Calu3 (cell line): ENCODE measurements at places on chromosomes 1 and 21.
A peak's percentile ranks its signal among the peaks of the same experiment; 100 is the strongest.

DNA sequence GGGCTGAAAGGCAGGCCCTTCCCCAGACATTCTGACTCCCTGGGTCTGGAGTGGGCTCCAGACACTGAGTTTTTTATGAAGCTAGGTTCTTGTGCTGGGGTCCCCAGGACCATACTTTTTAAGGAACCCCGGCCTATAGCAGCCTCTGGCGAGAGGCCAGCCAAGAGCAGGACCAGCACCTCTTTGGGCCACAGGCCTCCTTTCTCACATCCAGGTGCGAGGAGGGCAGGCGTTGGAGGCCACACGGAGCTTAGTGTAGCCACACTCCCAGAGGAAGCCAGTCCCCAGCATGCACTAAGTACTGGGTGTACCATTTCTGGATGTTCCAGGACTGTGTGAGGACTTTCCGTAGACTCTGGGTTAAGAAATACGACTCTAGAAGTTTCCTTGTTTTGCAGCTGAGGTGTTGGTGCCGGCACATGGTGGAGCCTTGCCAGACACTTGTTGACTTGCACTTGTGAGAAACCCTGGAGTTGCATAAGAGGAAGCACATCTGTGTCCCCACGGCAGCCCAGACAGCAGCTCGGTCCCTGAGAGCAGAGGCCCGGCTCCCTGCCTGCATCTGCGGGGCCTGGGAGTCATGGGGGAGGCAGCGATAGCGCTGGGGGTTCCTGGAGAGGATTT lies 122.2 kb upstream of the VAMP3 start:
- DNase-seq, result no peak

- no peak for DNase-seq
Observed at GRCh38 chr1:156848461-156849150, 10.3 kb downstream of the INSRR start.

GRCh38 chr21:22885079-22885478 lies 1886.9 kb downstream of the NCAM2 start:
- DNase-seq, result no peak

DNA sequence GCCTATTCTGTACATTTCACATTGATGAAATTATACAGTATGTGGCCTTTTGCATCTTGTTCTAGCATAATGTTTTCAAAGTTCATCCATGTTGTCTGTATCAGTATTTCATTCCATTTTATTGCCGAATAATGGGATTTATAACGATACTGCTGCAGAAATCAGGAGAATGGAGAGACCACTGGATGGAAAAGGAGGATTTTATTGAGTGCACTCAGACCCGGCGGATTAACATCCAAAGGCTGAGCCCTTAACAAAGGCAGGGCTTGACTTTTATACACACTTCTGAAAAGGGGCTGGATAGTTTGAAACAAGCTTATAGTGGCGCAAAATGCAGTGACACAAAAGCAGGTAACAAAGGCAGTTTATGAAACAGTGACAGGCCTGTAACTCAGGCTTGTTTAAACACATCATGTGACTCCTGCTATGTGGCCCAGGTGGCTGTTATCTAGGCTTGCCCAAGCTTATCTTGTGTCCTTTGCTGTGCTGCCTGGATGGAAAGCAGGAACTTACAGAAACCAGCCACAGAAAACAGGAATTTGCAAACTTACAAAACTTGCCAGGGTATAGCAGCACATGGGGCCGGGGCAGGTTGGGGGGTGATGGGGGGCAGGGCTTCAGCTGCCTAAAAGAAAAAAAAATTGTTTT lies 32.8 kb upstream of the KCNJ15 start:
- DNase-seq, result peak; percentile 22

DNA sequence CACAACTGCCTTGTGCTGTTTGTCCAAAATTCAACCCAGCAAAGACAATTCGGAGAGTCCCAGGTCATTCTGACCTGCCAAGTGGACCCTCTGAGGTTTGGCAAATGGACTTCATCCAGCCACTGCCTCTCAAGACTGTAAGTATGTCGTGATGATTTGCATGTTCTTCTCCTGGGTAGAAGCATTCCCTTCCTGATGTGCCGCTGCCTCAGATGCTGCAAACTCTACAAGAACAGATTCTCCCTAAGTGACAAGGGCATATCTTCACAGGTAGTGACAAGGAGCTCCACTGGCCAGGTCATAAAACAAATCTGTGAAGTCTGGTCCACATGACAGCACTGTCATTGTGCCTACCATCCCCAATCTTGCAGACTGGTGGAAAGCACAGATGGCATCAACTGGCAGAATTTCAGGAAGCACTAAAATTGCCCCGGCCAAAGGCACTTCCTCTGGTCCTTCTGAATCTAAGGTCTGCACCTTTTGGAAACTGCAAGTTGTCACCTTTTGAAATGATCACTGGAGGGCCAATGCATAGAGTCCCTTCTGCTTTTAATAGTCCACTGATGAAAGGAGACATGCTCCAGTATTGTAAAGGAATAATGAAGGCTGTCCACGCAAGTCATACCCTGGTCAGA lies 27.4 kb downstream of the POFUT2 start:
- DNase-seq, result no peak

DNA sequence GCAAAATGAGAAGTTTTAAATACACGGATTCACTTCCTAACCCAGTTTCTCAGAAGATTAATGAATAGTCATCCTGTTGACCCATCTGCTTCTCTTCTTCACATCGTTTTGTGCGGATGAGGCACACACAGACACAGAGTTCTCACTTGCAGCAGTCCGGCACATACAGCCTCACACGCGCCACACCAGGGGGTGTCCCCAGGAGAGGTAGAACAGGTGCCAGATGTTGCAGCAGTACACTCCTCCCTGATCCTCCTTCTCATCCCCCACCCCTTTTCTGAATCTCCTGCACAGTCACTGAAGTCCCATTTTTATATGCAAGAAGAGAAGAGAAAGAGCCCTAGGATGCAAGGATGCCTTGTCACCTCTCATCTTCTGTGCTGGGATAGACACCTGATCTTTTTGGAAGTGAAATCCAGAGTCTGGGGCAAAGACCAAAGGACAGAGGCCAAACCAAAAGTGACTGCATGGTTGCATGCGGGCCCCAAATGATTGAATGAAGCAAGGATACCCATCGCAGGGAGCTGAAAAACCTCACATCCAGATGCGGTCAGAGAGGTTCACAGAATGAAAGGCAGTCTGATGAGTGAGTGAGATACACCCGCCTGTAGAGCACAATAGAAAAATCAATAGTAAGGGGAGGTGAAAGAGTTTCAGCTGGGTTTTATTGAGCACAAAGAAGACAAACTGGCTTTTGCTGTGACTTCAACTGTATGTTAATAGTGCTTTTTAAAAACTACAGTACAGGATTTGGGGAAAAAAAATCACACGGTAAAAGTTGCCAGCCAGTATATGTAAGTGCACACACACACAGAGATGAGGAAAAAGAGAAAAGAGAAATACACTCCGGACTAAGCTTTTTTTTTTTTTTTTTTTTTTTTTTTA lies 28.9 kb downstream of the PBX1 start:
- no peak for DNase-seq
